BJ (cell line): ENCODE measurements at places on chromosomes 3 and 15.

GRCh38 chr15:58731756-58732535 is 17.6 kb downstream of the ADAM10 start:
- DNase-seq: peak; percentile 16

DNA sequence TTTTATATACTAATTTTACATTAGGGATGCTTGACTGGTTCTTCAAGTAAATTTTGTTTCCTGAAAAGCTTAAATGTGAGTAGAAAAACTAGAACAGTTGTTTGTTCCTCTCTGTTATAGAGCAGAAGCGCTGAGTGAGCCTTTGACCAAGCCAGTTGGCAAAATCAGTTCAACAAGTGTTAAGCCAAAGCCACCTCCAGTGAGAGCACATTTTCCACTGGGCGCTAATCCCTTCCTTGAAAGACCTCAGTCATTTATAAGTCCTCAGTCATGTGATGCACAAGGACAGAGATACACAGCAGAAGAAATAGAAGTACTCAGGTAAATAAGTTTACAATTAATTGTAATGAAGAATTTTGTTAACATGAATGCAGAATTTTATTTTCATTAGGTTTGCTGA is 14.6 kb downstream of the CAPN7 start:
- DNase-seq: no peak

DNA sequence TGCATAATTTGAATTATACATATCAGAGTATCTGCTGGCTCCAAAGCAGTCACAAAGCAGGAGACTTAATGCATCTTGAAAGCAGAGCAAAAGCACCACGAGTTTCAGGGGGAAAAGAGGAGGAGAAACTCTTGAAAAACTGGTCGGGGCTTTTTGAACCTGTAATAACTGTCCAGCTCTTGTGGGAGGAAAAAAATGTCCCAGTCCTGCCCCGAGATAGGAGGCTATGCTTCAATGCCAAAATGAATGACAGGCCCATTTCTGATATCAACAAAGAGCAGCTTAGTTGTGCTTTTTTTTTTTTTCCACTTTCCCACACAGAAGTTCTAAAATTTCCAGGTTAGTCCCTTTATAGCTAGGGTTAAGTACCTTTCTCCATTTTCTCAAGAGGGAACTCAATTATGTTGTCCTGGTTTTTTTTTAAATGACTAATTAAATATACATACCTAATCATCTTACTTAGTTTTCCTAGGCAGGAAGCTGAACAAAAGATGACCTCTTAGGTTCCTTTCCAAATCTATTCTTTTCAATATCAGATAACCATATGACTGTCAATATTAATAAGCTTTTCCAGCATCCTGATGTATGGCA is 120.2 kb downstream of the TFDP2 start:
- DNase-seq: no peak

DNA sequence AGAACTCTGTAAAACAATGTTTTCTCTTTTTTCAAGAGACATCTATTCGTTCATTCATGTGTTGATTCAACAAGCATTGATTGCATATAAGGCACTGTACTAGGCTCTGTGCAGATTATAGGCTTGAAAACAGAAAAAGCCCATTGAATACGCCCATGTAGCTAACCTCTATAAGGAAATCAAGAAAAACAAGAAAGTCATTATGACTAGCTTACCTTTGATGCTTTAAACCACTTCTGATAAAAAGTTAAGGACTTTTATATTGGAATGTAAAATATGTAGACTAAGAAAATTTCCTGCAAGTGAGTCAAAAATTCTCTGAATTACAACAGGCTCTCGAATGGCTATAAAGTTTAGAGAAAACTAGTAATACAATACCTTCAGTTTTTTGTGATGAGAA is 92.5 kb downstream of the BDH1 start:
- DNase-seq: no peak

GRCh38 chr3:141328286-141329166 is 39.8 kb upstream of the ZBTB38 start:
- DNase-seq: no peak

- DNase-seq: no peak
These were observed 164.5 kb upstream of the TLE3 start for GRCh38 chr15:70262171-70262570.

- no peak for DNase-seq
These were observed 68.0 kb downstream of the GMPS start for GRCh38 chr3:155938409-155938808.

DNA sequence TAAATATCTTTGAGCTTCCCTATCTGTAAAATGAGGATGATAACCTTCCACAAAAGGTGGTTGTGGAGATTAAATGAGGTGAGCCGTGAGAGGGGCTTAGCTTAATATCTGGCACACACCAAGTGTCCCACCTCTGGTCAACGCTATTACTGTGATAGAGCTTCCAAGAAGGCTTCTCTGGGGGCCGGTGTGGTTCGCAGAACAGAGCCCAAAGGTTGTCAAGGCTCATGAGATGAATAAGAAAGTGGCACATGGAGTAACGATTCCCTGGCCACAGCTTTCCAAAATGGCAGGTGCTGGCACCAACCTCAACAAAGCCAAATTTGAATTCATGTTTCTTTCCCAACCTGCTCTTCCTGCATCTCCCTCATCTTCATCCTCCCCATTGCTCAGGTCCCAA is 10.4 kb downstream of the KY start:
- DNase-seq: no peak
